Stimulated activated naive CD4-positive, alpha-beta T cell treated with Interleukin-2 at 50 U/mL for 16 hours (primary cell): ENCODE measurements at places on chromosomes 3 and 15.

DNA sequence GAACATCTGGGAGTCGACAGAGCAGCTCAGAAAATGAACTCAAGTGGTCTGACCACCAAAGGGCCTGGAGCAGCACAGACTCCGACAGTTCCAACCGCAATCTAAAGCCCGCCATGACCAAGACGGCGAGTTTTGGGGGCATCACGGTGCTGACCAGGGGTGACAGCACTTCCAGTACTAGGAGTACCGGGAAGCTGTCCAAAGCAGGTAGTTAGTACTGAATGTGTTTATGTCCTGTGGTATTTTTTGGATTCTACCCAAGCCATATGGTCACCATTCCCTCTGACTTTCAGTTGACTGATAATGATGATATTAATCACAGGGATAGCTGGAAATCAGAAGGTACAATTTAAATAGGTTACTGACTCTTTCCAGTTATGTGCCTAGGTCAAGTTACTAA, 82.3 kb downstream of the ARPP21 start:
- no peak for DNase-seq

- DNase-seq, result no peak
Observed at GRCh38 chr15:77858792-77859490, 218.6 kb downstream of the TBC1D2B start.

DNA sequence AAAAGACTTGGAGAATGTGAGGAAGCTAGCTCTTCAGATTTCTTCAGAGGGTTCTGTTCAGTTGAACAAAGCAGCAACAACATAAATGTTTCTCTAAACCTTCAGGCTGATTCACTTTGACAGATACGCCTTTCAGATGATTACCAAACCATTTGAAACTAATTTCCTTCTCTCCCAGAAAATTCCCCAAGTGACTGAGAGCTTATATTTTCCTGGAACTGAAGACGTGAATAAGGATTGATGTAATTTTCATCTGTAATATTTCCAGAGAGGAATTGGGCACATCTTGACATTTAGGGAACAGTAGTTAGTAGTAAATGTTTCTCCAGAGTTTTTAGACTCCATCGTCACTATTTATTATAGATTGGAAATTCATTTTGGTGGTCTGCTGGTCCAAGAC, 108.6 kb upstream of the AADACL2 start:
- DNase-seq, result no peak

DNA sequence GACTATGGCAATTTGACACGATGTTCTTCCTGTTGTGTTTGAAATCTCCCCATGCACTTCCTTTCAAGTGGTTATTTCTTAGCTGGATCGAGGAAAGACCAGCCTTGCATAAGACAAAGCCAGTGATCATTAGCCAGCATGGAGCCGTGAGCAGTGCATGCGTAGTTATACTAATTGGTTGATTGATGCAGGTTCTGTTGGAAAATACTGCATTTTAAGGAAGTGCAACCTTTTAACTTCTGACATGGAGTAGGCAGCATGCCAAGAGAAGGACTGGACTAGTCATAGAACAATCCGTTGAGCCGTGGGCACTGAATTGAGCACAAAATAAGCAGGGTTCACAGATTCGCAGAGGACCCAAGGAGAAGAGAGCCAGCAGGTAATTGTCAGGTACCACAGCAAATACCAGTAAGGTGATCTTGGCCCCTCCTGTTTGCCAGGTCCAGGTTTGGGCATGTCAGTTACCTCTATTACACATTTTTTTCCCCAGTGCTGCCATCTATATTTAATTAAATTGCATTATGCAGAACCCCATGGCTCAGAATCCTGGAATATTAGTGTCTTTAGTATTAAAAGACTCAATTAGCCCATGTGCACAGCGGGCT, 29.0 kb upstream of the BCL6 start:
- no peak for DNase-seq

- no peak for DNase-seq
Observed at GRCh38 chr3:128665362-128666021, 14.9 kb upstream of the RPN1 start.

DNA sequence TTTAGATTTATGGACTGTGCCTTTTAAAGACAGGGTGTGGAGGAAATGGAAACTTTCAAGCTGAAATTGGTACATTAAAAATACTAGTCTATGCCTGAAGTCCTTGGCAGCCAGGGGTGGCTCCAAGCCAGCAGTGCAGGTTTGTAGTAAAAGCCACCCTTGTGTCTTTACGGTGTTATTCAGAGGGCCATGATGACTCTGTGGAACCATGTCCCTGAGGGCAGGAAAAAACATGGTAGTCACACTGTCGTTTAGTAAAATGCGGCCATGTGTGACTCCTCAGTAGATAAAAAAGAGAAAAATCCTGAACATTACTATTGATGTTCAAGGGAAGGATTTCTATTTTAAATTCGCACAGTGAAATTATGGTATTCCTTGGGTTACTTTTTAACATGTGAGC, 2.7 kb downstream of the FAN1 start:
- DNase-seq, result no peak

DNA sequence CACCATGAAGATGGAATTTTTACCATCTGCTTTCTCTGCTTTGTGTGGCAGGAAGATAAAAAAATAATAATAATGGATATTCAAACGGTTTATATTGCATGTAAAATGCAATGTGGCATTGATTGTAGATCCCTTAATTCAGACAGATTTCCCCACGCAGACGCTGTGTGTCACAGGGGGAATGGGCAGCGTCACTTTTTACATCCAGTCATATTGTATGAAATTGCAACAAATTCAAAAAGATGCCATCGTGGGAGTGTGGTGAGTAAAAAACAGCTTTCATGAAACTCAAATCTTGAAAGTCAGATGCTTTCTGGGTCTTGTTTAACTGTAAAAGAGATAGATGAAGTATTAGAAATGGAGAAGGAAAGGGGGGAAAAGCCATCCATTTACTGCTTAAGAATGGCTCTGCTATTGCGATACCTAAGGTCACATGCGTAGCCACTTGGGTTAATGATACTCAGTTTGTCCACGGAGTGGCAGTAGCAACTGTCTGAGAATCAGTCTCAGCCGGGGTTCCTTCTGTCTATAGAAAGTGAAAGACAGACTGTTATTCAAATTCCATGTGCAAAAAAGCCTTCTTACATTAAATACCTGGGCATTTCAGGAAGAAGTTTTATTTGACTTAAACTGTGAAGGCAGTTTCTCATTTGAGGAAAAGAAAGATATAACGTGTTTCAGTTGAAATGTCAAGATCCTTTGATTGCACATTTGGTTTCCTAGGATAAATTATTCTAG, 28.5 kb downstream of the BTD start:
- DNase-seq, result peak; percentile 47

DNA sequence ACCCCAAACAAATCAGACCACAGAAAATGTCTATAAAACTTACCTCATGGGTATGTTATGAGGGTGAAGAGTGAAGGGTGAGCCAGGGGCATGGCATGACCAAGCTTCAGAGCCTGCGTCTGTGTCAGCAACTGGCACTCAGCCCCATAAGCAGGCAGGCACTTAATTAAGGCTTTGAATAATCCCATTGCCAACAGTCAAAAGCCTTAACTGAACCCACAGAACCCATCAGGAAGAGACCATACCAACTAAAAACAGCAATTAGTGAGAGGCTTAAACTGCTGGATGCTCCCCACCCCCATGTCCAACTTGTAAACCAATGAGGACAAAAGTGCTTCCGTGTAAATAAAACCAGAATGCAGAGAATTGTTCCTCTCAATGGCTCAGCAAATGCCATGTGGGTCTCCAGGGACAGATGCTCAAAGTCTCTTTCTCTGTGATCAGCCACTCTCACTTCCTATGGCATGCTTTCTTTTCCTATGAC, 126.0 kb downstream of the MYLK start:
- no peak for DNase-seq

DNA sequence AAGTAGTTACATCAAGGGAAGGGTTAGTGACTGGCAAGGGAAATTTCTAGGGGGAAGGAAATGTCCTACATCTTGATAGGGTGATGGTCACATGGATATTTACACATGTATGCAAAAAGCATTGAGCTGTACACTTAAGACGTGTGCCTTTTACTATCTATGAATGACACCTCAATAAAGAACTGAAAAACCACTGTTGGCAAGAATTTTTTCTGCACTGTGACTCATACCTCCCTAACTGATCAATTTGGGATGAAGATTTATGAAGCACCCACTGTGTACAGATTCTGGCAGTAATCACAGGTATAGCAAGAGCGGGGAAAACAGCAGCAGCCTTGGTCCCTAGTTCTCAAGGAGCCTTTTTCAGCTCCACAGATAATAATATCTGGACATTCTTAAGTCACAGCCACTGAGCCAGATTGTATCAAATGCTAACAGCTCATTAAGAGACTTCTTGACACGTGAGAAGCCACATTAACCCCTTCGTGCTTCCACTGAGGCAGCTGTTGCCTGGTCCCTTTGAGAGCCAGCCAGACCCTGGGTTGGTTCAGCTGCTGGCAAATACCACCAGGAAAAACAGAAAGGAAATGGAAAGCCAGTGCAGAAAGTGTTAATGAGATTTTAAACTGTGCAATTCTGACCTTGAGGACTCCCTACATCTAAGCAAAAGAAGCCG, 32.0 kb upstream of the GALNT15 start:
- no peak for DNase-seq

DNA sequence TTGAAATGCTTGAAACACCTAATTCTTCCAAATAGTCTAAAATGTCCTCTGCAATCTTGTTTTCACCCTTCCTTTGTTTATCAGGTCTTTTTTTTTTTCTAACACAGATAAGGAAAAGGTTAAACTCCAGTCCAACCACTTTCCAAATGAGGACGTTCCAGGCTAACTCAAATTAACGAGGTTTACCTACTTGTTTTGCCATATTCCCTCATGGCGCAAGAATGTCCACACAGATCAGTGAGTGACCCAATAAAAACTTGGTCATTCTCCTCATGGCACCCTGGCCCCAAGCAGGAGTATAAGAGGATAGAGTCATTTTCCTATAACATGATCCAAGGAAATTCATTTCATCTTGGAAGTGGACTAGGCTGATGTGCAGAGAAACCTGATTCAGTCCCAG, 6.6 kb upstream of the LIPC start:
- DNase-seq, result no peak

DNA sequence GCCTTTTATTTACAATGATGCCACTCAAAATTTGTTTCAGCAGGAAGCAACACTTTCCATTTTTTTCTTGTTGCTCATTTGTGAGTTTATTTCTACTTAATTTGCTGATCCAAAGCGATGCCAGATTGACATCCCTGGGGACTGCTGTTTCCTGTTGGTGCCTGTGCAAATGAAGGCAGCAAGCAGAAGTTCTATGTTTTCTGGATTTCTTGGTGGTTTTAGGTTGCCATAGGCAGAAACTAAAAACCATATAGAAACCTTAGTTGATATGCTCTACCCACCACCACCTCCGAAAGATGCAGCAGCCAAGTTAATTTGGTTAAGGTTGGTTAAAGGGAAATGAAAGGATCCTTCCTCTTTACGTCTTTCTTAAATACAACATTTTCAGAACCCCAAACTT, 356.2 kb downstream of the RBMS3 start:
- no peak for DNase-seq

DNA sequence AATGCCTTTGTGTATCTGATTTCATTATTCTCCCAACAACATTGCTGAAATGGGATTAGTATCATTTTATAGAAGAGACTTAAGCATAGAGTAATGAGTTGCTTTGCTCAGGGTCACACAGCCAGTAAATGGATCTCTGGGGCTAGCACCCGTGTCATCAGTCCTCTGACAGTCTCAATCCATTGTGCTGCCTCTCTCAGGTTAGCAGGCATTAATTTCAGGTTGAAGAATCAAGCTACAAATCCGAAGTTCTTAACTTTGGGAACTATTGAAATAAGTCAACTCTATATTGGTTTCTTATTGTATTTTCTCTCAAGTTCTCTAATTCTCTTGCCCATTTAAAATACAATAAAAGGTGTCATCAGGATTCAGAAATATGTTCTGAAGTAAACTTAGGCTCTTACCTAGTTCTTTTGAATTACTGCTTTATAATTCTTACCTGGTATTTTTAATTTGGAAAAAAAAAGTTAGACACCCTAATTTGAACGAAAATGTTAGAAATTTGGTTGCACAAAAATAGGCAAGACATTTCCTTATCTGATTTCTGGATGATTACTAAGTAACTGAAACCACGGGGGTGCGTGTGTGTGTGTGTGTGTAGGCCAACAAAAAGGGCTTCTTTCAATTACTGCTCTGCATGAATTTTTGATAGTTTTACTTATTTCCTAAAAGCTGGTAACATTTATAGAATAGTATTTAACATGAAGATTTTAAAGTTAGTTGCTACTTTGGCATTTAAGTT, 189.8 kb downstream of the MBNL1 start:
- DNase-seq, result peak; percentile 18

DNA sequence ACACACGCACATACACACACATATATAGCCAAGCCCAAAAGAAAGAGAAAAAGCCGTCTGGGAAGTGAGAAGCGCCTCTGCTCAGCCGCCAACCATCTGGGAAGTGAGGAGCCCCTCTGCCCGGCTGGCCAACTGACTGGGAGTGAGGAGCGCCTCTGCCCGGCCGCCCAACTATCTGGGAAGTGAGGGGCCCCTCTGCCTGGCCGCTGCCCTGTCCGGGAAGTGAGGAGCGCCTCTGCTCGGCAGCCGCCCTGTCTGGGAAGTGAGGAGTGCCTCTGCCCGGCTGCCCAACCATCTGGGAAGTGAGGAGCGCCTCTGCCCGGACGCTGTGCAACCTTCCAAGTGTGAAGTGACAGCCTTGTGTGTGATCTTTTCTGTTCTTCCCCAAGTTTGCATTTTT, 49.2 kb downstream of the FHIT start:
- DNase-seq, result no peak

DNA sequence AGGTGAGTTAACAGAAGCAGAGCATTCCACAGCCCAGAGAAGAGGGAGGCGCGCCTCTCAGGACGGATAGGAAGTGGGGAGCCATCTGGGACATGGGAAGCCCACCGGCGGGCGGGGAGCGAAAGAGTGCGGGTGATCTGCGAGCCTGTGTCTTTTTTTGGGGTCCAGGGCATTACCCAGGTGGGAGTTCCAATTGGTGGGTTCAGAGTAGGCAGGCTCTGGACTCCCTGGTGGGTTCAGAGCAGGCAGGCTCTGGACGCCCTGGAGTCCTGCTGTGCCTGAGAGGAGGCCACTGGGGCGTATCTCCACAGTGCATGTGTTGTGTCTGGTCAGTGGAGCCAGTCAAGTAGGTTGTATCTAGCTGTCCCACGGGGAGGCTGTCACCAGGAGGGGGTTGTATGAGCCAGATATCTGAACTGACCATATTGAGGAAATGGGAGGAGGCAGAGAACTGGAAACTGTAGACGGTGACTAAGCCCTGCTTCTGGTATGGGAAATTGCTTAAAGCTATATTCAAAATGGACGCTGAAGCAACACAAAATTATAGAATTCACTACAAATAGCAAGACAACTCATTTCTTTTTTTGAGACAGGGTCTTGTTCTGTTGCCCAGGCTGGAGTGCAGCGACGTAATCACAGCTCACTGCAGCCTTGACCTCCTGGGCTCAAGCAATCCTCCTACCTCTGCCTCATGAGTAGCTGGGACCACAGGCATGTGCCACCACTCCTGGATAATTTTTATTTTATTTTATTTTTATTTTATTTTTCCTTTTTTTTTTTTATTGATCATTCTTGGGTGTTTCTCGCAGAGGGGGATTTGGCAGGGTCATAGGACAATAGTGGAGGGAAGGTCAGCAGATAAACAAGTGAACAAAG, 34.5 kb upstream of the CHST2 start:
- DNase-seq, result no peak
